Activated gamma-delta T cell (primary cell): ENCODE measurements at places on chromosomes 11 and 22.

GRCh38 chr11:80451105-80451504 is 1010.3 kb upstream of the TENM4 start:
- DNase-seq, result no peak

GRCh38 chr11:34255101-34255500 is 102.7 kb downstream of the ABTB2 start:
- no peak for DNase-seq

DNA sequence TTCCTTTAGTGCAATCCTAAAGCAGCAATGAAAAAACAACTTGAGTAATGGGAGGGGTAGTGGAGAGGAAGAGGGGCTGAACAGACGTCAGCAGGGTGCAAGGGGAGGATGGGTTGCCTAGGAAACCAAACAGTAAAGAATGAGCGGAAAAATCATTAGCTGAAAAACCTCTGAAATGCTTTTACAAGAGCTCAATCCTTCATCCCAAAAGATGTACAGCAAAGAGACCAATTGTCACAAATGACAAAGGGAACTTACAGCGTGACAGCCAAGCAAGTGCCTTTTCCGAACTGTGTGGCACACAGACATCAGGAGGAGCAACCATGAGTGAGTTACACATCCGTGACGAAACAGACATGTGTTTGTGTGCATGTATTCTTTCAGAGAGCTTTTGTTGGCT is 104.6 kb downstream of the SIK3 start:
- no peak for DNase-seq

- no peak for DNase-seq
Measured at GRCh38 chr22:20386336-20386735, 7.6 kb upstream of the ZNF74 start.

GRCh38 chr11:97557399-97557798 is 1167.6 kb downstream of the JRKL start:
- DNase-seq, result no peak

DNA sequence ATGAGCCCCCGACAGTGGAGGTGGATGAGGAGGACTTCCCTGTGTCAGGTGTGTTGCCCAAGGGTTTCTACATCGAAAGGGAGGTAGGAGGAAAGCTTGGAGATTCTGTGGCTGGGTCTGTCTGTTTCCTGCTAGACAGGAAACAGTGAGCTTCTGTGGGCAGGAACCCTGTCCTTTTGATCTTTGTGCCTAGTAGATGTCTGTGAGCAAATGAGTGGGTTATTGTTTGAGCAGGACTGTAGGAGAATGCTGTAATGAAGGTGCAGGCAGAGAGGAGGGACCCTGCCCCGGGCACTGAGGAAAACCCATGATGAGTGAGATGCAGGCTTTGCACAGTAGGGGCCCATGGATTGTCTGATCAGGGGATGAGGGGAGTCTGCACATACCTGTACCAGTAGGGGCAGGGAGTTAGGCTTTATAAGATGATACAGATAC is 14.0 kb downstream of the USP35 start:
- no peak for DNase-seq

- no peak for DNase-seq
Measured at GRCh38 chr11:71333473-71333872, 81.1 kb upstream of the SHANK2 start.

DNA sequence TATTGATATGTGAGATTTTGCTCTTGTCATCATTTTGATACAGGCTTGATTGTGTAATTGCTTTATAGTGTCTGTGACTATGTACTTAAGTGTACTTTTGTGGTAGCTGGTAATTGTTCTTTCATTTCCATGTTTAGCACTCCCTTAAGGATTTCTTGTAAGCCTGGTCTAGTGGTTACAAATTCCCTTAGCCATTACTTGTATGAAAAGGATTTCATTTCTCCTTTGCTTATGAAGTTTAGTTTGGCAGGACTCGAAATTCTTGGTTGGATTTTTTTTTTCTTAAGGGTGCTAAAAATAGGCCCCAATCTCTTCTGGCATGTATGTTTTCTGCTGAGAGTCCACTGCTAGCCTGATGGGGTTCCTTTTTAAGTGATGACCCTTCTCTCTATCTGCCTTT is 346.8 kb downstream of the JRKL start:
- no peak for DNase-seq

DNA sequence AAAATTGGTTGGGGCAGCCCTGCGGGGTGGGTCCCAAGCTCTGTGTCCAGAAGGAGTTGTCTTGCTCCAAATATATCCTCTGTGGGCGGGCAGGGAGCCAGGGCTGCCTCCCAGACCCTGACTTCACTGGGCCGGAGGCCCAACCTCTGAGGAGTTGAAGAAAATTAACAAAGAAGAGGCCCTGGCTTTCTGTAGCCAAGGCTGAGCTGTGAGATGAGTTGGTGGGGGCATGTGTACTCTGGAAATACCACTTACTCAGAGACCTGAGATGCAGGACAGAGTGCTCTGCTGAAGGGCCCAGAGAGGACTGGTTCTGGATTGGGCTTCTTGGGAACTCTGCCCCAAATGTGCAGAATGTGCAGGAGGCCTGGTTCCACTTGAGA is 96.3 kb downstream of the SWAP70 start:
- no peak for DNase-seq
